Pericardium fibroblast (primary cell): ENCODE measurements at places on chromosomes 2 and 18. TPM values are rescaled to one million over a fixed set of nuclear protein-coding genes. Genes with fewer than 3 reads are reported as not detected.

DNAH6 gene
- total RNA-seq, result under 0.01 TPM in 1 of 2 replicates, not detected in the other

FOXI3 gene
- total RNA-seq, result not detected in 2 replicates

NPPC gene
- not detected in 2 replicates for total RNA-seq

HMSD gene
- total RNA-seq, result not detected in 2 replicates

ALPP gene
- total RNA-seq, result not detected in 2 replicates
